ENCODE measurements at places on chromosomes 16 and 17. TPM values are rescaled to one million over a fixed set of nuclear protein-coding genes. Genes with fewer than 3 reads are reported as not detected.

DNA sequence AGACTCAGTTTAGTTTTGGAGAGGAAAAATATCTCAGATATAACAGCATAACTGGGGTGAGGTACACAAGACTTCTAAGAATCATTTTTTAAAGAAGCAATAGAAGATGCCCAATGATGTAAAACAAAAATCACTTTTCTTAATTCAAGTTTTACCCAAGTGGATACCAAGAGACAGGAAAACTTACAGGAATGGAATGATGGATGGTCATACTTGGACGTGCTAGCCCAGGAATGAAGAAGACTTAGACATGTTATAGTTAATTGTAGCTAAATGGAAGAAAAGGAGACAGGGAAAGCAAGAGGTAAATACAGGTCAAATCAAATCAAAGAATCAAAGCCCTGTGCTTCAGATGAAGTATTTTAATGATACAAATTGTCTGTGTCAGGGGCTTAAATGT lies 312.7 kb upstream of the KCNJ16 start:
- no peak for DNase-seq

- no peak for DNase-seq
Measured at GRCh38 chr17:20128036-20128667, 119.0 kb downstream of the SPECC1 start.

- DNase-seq, result peak; percentile 91
Measured at GRCh38 chr17:40323391-40324381, 14.7 kb downstream of the RARA start.

DNA sequence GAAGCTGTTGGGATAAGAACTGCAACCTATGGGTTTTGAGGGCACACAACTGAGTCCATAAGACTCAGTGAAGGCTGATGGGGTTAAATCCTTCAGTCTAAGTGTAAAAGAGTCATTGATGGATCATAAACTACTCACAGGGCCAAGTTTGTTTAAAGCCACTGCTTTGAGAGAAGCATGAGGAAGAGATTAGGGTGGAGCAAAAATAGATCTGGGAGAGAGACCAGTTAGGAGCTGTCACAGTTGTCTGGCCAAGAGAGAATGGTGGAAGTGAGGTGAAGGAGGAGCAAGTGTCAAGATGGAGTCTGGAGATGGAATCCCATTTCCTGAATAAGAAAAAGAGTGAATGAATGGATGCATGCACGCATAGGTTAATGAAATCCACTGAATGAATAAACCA lies 379.1 kb upstream of the CDH11 start:
- no peak for DNase-seq

DNA sequence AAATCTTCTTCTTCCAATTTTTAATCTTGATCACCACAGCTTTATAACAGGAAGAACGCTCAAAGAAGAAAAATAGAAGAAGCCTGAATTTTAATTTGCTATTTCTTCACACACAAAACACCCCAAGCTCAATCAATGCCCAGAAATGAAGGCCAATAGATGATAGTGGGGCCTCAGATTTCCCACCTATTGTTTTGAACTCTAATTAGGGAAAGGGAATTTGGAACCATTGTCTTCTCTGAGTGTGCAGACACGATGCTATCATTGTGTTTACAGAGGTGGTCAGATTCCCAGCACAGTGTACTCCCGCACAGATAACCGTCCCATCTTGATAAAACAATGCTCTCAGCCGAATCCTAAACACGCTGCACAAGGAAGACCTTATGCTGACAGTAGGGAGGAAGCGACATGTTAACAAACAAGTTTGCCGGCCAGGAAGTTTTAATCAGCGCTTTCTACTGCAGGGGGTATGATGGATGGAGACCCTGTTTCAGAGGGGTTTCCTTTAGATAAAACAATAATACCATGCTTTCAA lies 684.7 kb downstream of the MAF start:
- DNase-seq, result no peak

DNA sequence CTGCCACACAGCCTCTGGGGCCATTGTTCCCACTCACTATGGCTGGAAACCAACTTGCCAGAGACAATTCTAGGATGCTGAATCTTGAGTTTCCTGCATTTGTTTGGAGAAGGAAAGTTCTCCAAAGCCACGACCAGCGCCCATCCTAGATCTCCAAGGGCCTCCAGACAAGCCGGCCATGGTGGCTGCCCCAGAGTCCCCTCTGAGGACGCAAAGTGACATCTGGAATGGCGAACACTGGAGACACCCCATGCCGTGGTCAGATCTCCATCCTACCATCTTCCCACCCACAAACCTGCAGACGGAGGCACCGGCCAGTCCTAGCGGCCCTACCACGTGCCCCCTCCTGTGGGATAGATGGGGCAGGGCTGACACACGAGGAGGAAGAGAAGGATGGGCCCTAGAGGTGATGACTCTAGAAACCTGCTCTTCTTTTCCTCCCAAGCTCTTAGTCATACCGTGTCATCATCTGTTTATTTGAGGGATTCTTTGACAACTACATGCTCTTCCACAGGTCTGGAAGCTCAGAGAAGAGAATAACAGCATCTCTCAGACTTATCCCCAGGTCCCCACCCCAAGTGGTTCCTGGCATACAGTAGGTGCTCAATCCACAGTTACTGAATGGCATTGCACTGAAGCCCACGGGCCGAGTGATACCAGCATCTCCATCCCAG lies 71.3 kb downstream of the MYH11 start:
- no peak for DNase-seq

DNA sequence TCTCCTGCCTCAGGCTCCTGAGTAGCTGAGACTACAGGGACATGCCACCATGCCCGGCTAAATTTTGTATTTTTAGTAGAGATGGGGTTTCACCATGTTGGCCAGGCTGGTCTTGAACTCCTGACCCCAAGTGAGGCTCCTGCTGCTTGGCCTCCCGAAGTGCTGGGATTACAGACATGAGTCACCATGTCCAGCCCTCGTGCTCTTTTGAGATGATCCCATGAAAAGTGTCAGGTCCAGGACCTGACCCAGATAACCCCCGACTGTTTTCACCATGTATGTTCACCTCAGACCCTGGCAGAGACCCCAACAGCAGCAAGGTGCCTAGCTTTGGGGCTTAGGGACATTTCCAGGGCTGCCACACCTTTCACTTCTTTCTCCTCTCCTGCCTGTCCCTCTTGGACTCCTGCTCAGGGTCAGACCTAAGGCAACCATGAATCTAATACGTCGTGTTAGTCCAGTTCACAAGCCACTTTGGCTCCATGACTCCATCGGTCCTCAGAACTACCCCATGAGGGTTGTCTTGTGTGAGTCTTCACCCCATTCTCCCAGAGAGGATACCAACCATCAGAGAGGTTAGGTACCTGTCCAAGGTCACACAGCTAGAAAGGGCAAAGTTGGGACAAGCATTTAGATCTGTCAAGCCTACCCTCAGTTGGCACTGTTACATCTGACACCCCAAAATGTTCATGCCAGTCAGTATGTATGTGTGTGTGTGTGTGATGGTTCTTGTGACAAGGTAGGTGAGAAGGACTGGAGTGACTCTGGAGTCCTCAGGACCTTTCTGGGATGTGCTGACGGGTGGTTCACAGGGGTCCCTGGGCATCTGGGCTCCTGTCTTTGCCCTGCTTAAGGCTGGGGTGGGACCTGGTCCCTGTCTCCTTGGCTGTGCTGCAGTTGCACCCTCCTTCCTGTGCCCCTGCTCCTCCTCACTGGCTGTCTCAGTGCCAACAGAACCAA lies 23.1 kb upstream of the MAP3K14 start:
- no peak for DNase-seq

DNA sequence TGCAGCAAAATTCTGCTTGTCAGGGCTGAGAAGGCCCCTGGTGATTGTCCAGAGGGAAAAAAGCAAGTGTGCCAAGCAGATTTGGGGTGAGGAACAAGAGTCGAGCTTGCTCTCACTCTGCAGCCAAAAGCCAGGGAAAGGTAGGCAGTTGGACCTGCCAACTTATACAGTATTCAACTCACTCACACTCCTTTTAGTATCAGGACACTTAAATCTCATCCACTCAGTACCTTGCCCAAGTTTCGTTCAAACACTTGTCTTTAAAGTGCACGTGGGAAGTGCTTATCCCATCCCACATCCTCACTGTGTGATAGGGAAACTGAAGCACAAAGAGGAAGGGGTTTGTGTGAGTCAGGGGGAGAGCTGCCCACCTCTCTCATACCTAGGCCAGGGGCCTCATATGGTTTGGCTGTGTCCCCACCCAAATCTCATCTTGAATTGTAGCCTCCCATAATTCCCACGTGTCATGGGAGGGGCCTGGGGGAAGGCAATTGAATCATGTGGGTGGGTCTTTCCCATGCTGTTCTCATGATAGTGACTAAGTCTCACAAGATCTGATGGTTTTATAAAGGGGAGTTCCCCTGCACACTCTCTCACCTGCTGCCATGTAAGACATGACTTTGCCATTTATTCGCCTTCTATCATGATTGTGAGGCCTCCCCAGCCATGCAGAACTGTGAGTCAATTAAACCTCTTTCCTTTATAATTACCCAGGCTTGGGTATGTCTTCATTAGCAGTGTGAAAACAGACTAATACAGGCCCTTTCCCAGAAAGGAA lies 25.6 kb upstream of the CES5A start:
- DNase-seq, result no peak

- DNase-seq, result peak; percentile 67
Measured at GRCh38 chr16:89155851-89156739, 15.5 kb upstream of the CDH15 start.

DNA sequence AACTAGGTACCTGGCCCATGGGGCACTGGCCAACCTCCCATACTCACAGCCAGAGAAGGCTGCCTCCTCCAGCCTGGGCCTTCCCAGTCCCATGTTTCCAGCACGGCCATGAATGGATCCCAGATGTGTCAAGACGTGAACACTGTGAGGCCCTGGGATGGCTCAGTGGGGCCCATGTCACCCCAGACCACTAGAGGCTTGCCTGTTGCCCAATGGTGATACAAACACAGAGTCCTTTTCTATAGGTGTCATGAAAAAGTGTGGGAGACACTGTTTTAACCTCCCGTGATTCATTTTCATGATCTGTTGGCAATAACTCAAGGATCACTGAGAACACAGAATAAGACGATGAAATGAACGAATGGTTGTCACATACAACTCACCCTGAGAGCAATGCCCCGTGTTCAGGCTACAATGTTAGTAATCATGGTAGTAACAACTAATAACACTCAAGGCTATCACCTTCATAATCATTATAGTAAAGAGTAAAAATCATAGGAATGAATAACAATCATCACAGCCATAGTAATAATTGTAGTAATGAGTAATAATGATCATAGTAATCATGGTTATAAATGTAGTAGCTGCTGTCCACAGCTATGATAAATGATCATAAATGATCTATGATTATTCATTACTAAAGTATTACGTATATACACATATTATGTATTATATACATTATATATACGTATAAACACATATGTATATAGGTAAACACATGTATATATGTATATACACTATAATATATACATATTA lies 64.0 kb downstream of the DYNLRB2 start:
- DNase-seq, result no peak

GRCh38 chr17:10031606-10032005 lies 126.5 kb upstream of the RCVRN start:
- no peak for DNase-seq

- DNase-seq, result no peak
Measured at GRCh38 chr17:74042744-74043486, 160.6 kb upstream of the RPL38 start.

- no peak for DNase-seq
Measured at GRCh38 chr16:69324013-69324531, 6.3 kb downstream of the PDF start.

- DNase-seq, result no peak
Measured at GRCh38 chr17:55416470-55417052, 5.1 kb downstream of the MMD start.

DNA sequence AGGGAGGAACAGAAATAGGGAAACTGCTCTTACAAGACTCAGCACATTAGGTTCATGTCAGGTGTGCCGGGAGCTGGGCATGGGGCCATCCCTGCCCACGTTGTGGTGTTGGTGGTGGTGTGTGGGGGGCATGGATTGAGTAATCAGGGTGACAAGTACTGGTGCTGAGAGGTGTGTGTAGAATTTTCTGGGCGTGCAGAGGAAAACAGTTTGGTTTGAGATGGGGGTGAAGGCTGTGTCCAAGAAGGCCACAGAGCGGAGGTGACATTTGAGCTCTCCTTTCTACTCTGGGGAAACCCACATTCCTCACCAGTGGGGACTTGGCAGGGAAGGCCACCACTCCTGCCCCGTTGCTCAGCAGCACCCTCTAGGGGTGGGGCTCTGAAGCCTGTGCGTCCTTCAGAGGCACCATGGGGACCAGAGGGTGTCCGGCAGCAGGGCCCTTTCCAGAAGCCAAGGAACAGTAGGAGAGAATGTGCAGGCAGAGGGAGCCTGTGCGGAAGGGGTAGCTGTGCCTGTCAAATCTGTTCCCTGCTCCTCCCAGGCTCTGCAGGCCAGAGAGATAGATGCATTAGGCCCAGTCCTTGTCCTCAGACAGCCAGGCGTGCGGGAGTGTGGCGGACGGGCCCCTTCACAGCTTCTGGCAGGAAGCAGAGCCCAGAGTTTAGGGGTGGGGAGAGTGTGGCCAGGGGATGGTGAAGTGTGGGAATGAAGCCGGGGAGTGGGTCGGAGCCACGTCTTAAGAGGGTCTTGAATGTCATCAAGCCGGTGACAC lies 48.7 kb upstream of the GSE1 start:
- DNase-seq, result peak; percentile 51

Gene SPOP
- 77.8 TPM for total RNA-seq

Gene CENPT
- total RNA-seq, result 40.9 TPM

Gene SMIM22
- total RNA-seq, result not detected

Gene CCL8
- not detected for total RNA-seq

Gene HOXB7
- total RNA-seq, result 0.54 TPM

Gene SGCA
- total RNA-seq, result not detected

Gene LIG3
- total RNA-seq, result 51.7 TPM

Gene NUP93
- total RNA-seq, result 59.8 TPM
